Left kidney (tissue), 8 donors: ENCODE measurements at places on chromosomes 1 and 21. TPM values are rescaled to one million over a fixed set of nuclear protein-coding genes. Genes with fewer than 3 reads are reported as not detected.
A peak's percentile ranks its signal among the peaks of the same experiment; 100 is the strongest.

DNA sequence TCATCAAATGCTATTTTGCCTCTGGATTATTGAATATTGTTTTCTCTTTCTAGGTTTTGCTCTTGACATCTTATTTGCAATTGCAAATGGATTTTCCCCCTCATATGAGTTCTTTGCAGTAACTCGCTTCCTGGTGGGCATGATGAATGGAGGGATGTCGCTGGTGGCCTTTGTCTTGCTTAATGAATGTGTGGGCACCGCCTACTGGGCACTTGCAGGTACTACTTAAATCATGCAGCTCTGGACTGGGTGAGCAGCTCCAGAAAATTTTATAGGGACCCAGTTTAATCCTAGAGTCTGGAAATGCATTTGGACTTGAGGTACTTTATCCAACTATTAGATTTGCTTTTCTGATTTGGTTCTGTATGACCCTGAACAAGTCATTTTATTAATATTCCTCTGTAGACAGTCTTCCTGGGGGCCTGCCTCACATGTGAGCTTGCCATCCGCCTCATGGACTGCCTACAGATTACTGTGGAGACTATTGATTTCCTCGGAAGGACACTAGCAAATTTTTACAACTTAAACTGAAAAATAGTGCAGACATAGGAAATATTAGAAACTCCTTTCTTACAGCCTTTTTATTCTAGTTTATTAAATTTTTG lies 44.5 kb downstream of the SLC22A15 start:
- DNase-seq = peak; percentile 28

The OLFML2B gene
- polyA plus RNA-seq = 8.5 TPM

The GSTM4 gene
- polyA plus RNA-seq = 73.1 TPM

DNA sequence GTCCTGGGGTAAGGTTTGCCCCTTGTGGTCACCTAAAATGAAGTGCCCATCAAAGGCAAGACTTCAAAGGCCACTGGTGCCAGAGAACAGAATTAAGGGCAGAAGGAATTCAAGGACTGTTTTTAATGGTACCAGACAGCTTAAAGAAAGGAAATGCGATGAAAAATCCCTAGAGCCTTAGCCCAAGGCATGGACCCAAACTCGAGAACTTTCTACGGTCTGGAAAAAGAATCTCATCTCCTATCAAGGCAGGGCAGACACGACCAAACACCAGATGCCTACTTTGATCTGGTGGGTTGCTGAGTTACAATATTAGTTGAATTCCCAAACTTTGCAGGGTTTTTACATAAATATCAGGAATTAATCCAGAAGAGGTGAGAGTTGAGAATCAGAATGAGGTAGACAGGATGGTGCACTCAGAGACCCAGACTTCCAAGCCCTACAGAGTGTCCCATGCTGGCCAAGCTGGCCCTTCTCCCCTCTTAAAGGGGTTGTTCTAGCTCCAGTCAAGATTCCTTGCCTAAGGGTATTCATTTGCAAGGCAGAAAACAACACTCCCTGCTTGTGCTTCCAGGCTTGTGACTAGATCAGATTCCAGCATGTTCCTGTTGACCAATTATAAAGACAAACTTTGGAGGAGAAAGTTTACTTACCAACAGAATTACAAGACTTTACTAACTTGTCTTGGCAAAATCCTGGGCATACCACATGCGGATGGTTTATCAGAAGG lies 48.0 kb downstream of the EDN2 start:
- no peak for DNase-seq

DNA sequence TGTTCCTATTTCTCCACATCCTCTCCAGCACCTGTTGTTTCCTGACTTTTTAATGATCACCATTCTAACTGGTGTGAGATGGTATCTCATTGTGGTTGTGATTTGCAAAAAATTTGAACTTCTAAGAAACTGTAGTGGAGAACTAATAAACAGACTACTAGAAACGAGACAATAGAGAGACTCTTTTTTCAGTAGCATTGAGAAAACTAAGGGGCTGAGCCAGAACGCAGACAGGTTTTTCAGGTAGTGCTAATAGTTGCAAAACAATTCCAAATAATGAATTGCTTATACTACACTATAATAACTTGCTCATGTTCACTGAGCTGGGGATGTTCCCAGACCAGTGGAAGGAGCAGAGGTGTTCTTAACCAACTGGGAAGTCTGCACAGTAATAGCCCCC lies 98.8 kb upstream of the DPH5 start:
- DNase-seq = no peak

- DNase-seq = no peak
Measured at GRCh38 chr1:26574018-26574417, 44.5 kb downstream of the RPS6KA1 start.

The C1orf21 gene
- 35.2 TPM for polyA plus RNA-seq

DNA sequence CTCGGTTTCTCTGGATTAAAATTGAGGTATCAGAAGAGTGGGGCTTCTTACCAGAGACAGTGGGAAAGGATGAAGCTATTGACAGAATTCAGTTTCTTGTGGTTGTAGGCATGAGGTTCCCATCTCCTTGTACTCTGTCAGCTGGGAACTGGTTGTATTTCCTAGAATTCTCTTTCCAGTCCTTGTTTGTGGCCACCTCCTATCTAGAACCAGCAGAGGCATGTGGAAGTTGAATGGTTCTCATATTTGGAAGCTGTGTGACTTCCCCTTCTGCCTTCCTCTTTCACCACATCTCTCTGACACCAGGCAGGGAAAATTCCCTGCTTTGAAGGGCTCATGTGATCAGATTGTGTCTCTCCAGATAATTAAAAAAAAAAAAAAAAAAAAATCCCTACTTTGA lies 457.7 kb upstream of the ADAMTS5 start:
- no peak for DNase-seq

DNA sequence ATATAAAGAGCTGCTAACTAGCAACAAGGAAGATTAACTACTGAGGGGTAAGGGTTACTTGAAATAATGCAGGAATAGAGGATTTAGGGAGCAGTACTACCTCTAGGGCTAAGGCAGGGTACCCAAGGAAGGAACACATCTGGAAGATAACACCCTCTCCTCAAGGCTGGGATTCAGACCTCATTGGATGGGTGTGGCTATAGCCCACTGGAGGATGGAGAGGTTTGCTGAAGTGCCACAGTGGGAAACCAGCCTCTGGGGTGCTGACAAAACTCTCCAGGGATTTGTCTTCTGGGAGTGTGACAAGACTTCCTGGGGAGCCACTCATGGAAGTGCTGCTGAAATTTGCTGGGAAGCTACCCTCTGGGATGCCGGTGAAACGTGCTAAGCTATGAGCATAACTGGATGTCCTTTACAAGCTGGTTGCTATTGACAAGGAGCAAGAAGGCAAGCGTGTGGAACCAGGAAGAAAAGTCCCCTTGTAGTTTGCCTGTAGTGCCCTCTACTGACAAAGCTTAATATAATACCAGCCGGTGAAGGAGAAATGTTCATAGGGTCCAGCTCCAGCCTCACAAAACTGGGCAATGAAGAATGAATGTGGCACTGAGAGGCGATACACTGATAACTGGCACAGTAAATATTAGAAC lies 122.8 kb upstream of the USP24 start:
- peak; percentile 26 for DNase-seq

DNA sequence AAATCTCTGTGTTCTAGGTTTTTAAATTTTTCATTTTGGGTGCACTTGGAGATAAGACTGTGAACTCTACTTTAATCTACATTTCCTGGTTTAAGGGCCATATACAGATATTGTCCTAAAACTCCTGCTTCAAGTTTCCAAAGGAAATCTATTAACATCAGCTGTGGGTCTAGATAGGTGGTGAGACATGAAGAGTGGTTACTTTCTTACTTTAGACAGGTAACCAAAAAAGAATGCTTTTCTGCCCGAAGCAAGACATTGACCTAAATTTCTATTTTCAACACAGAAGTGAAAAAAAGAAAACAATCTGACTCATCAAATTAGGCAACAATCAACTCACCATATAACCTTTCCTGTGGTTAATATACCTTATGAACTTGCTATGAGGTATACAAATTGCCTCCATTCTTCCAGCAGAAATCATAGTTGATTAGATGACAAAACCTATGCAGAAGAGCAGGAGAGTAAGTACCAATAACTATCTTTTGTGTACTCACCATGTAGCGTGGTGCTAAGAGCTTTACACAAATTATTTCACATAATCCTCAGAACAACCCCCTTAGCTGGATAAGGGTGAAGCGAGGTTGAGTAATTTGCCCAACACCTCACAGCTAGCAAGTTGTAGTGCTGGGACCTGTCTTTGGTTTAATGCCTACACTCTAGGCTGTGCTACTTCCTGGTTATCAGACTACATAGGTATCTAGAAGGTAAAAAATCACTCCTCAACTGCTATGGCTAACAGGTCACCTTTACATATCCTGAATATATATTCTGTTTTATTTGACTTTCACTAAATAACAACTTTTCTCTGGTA lies 23.4 kb upstream of the PTPN14 start:
- no peak for DNase-seq

DNA sequence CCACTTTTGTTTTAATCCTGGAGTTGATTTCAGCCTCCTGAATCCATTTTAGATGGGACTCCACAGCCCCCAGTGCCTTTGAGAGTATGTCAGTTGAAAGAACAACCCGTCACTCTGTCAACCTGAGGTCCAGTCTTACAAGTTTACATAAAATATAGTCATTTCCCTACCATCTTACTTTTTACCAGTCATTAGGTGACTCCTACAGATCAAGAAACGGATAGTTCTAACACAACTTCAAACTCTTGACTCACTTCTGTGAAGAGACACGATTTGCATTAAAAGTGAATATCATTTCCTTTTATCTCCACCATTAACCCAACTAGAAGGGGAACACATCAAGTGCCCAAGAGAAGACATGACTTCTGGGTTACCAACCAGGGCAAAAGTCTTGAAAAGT lies 147.1 kb downstream of the NTPCR start:
- no peak for DNase-seq

DNA sequence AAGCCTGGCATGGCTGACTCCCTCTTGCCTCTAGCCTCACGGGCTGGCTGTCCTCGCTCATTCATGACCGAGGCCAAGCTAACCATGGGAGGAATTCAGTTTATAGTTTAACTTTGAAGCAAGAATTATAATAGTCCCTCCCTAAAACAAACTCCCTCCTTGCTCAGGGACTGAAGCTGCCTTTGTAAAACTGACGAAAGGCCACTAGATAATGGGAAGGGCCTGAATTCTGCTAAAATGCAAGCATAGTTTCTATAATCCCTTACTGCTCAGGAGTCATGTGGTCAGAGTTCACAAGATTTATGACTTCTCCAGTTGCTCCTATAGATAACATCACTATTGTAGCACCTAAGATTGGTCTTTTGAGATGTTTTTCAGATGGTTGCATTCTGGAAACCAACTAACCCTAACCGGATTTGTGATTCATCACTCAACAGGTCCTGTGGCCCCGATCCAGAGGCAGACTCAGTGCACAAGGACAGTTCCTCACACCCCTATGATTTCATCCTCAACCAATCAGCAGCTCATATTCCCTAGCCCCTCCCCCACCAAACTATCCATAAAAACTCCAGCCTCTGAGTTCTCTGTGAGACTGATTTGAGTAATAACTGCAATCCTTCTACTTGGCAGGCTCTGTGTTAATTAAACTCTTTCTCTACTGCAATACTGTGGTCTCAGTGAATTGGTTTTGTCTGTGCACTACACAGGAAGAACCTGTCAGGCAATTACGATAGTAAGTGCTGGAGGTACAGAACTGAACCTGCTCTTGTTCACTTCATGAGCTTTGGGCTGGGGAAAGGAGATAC lies 26.4 kb downstream of the HHIPL2 start:
- DNase-seq = peak; percentile 53

The RNF223 gene
- polyA plus RNA-seq = 0.32 TPM

DNA sequence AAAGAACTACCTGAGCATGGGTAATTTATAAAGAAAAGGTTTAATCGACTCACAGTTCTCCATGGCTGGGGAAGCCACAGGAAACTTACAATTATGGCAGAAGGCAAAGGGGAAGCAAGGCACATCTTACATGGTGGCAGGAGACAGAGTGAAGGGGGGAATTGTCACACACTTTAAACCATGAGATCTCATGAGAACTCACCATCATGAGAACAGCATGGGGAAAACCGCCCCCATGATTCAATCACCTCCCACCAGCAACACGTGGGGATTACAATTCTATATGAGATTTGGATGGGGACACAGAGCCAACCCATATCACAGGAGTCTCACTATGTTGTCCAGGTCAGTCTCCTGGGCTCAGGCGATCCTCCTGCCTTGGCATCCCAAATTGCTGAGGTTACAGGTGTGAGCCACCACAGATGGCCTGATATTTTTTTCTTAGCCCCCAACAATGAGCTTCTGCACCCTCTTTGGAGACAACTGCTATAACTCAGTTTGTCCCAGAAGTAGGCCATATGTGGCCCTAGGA lies 22.5 kb upstream of the MORC3 start:
- DNase-seq = no peak

The CFHR4 gene
- not detected for polyA plus RNA-seq

DNA sequence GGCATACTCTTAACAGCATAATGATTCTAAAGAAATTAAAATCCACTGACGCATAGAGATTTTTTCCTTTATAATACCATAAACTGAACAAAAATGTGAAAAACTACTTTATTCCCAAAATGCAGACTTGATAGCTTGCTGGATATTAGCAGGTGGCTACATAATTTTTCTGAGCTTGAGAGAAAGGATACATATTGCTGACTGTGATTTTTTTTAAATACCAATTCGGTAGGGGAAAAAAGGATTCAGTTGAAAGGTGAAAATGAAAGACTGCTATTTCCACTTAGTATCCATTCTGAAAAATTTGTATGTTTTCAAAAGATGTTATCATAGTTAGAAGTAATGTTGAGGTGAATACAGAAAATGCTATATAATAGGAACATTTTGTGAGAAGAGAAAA lies 90.0 kb upstream of the MAP1LC3C start:
- DNase-seq = no peak

The NUP210L gene
- polyA plus RNA-seq = 0.17 TPM

- DNase-seq = no peak
Measured at GRCh38 chr1:42841440-42842147, 4.8 kb upstream of the ZNF691 start.

DNA sequence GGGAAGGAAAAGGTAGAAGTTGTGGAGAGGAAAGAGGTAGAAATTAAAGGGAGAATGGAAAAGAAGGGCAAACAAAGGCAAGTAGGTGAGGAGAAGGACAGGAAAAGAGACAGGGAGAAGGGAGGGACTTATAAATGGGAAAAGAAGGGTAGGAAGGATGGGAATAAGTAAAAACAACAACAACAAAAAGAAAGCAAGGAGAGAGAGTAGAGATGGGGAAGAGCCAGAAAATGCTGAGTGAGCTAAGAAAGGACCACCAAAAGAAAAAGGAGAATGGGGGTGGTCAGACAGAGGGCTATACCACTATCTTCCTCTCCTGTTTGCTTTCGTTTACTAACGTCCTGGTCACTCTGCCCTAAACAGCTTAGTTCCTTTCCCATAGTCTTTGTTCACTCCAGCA lies 1.7 kb upstream of the CMPK1 start:
- DNase-seq = no peak

GRCh38 chr1:50970931-50971582 lies 1.0 kb downstream of the CDKN2C start:
- no peak for DNase-seq

GRCh38 chr1:77548285-77548684 lies 134.2 kb downstream of the ZZZ3 start:
- no peak for DNase-seq

- DNase-seq = no peak
Measured at GRCh38 chr1:41407664-41408252, 46.5 kb downstream of the FOXO6 start.
